ENCODE measurements at places on chromosomes 1 and 21.
A peak's percentile ranks its signal among the peaks of the same experiment; 100 is the strongest.

GRCh38 chr1:247552231-247552630 lies 3.3 kb downstream of the GCSAML start:
- DNase-seq: no peak

GRCh38 chr1:95080879-95081278 lies 8.1 kb upstream of the ALG14 start:
- no peak for DNase-seq

DNA sequence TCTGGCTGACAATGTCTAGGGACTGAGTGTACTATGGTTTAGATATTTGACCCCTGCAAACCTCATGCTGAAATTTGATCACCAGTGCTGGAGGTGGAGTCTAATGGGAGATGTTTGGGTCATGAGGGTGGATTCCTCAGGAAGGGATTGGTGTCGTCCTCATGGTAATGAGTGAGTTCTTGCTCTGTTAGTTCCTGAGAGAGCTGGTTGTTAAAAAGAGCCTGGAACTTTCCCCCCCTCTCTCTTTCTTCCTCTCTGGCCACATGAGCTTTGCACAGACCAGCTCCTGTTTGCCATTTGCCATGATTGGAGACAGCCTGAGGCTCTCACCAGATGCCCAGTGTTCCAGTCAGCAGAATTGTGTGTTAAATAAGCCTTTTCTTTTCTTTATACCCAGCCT lies 36.6 kb upstream of the CNIH3 start:
- no peak for DNase-seq

GRCh38 chr1:13543451-13544220 lies 29.8 kb upstream of the LRRC38 start:
- DNase-seq: no peak

- no peak for DNase-seq
These were observed 119.0 kb upstream of the NFIA start for GRCh38 chr1:60963167-60963940.

GRCh38 chr1:214215583-214215982 lies 65.4 kb upstream of the SMYD2 start:
- DNase-seq: no peak

GRCh38 chr1:106944721-106945120 lies 111.8 kb upstream of the PRMT6 start:
- no peak for DNase-seq

- DNase-seq: no peak
These were observed 1.3 kb upstream of the DNAJC16 start for GRCh38 chr1:15525050-15526020.

- peak; percentile 70 for DNase-seq
These were observed 9.9 kb downstream of the TOR1AIP2 start for GRCh38 chr1:179867493-179868330.

DNA sequence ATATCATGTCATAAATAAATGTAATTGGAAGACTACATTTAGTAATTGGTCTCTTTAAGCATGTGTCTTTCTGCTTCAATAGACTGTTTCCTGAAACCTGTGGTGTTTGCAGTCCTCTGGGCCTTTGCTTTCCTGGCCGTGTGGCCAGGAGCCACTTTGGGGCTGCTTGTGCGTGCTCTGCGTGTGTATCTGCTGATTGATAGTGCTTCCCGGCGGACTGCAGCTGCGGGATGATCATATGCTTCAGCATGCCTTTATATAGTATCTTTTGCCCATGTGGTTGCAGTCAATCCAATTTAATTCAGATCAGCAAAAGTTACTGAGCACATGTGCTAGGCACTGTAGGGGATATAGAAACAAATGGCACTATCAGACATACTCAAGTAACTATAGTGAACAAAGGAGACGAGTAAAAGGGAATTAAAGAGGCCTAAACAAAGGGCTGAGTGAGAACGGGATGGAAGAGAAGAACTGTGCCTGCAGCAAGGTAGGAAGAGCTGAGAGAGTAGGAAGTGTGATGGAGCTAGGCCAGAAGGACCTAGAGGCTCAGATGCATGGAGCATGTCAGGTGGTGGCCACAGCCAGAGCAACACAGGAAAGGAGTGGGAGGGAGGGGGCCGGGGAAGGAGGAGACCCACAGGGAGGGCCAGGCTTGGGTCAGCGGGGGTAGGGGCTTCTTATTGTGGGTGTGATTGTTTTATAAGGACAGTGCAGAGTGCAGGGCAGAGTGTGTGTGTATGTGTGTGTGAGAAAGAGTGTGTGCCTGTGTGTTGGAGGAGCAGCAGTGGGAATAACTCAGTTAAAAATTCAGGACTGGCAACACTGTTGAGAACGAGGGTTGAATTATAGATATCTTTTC lies 27.2 kb upstream of the TTF2 start:
- no peak for DNase-seq

DNA sequence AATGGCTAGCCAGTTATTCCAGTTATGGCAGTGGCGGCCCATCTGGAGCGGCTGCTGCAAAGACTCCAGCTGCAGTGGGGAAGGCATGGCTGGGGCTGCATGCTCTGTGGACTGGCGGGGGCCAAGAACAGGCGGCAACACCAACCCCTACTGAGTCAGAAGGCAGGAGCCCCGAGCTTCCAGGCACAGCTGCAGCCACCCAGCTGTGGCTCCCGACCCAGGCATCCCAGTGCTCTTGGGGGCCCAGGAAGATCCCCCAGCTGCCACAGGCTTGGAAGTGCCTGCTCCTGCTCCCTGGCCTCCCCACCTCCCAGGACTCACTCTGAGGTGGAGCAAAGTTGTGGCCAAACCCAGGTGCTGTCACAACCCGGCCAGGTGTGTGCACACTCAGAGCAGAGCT lies 317.0 kb upstream of the RRP15 start:
- no peak for DNase-seq

DNA sequence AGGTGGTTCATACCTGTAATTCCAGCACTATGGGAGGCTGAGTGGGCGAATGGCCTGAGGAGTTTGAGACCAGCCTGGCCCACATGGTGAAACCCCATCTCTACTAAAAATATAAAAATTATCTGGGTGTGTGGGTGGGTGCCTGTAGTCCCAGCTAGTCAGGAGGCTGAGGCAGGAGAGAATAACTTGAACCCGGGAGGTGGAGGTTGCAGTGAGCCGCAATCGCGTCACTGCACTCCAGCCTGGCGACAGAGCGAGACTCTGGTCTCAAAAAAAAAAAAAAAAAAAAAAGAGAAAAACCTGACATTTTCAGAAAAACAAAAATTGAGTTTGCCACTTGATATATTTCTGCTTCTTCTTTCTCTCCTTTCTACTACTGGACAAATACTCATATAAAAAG lies 24.3 kb downstream of the CA6 start:
- no peak for DNase-seq

DNA sequence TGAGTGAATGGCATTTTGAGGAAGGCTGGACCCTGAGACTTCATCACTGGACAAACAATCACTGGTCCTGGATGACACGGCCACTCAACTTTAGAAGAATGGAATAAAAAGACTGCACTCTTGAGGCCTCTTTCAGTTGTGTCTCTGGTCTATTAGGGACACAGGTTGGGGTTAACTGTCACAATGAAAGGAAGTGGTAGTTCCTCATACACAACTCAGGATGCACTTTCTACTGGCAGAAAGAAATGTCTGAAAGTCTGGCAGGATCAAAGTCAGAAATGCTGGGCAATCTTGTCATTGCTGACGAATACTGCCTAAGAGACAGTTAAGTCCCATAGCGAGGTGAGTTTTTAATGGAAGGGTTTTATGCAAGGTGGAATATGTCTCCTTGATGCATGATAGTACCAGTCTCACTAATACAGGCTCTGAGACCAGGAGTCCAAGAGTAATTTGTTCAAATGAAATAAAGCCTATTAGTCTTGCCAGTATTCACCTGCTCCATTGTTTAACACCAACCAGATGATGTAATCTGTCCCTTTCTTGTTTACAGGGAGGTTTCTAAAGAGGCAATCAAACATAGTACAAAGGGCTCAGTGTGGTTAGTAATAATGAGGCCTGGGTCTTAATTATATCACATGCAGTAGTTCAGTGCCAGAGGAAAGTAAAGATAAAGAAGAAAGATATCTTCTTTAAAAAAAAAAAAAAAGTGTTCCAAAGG lies 11.2 kb upstream of the RRP15 start:
- DNase-seq: no peak

DNA sequence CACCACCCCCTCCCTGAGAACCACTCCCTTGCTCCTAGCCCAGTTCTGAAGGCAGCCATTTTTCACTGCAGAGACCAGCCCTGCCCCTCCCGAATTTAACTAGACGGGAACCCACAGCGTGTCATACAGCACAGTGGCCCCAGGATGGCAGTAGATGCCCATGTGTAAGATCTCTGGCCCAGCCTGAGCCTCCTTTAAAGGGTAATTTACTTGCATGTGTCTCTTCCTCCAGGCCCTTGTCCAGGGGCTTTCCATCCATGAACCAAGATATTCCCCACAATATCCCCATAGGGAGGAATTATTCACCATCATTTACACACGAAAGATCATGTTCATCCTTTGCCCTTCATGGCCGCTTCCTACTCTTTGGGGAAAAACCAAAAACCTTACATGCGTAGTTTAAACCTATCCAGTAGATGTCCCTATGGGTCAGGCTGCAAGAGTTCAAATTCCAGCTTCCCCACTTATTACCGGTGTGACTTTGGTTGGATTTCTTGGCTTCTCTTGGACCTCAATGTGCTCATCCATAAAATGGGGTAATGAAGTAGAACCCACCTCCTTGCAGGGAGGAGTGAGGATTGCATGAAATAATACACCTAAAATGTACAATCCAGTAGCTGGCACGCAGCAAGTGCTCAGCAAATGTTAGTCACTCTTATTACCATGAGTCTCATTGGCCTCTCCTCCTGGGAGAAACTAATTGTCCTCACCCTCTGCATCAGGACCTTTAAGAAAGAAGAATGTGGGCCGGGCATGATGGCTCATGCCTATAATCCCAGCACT lies 4.0 kb upstream of the LACTBL1 start:
- peak; percentile 37 for DNase-seq

DNA sequence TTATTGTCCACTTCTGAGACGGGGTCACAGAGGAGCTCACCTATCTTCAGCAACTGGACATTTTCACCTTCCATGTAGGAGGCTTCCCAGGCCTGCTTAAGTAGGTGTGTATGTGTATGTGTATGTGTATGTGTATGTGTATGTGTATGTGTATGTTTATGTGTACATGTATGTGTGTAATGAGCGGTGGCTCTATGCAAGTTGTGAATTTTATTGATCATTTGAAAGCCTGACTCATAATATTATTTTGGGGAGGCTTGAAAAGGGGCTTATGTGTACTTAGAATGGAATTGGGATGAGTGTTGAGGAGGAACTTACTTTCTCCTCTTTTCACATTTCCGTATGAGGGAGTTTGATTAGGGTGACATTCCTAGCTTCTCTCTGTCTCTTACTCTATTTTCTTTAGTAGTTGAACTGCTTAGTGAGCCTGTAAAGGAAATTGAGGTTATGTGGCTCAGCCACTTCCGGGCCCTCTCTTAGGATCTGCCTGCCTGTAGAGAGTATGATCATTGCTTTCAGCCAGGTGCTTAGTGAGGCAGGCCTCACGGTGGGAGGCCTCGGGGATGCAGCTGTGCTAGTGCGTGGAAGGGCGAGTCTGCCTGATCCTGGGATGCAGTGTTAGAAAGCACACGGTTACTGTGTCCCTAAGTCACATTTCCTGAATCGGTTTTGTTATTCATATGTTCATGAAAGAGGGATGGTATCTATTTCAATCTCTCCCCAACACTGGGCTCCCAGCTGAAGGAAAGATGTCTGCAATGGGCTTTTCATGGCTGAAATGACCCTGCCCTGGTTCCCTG lies 61.0 kb downstream of the IER5 start:
- DNase-seq: peak; percentile 90

GRCh38 chr21:37932936-37933335 lies 16.7 kb upstream of the KCNJ6 start:
- no peak for DNase-seq

GRCh38 chr1:178011465-178011828 lies 41.6 kb upstream of the SEC16B start:
- no peak for DNase-seq

DNA sequence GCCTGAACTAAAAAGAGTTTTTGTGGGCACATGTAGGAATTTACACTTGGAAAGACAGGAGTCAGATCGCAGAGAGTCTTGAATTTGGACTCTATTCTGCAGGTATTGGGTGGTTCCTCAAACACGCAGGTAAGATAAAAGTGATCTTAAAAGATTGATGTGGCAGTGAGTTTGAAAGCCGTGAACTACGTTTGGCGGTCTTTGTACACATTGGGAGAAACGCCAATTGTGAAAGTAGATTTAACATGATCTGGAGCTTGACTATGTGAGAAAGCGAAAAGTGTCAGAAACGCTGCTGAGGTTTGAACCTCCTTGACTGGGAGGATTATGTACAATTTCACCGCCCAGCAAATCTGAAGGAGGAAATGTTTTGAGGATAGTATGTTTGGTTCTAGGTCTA lies 1.5 kb upstream of the PPP2R5A start:
- DNase-seq: no peak

DNA sequence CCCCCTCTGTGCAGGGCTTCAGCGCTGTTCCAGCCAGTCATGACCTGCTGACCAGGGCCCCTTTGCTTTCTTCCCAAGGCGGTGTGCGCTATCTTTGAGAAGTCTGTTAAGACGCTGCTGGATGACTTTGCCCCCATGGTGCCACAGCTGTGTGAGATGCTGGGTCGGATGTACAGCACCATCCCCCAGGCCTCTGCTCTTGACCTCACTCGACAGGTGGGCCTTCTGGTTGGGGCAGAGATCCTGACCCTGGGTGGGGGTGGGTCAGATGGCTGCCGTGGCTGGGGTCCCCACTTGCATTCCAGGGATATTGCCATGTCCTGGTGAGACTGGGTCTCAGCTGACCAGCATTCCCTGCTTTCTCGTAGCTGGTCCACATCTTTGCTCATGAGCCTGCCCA lies 9.0 kb upstream of the DPH2 start:
- DNase-seq: no peak

DNA sequence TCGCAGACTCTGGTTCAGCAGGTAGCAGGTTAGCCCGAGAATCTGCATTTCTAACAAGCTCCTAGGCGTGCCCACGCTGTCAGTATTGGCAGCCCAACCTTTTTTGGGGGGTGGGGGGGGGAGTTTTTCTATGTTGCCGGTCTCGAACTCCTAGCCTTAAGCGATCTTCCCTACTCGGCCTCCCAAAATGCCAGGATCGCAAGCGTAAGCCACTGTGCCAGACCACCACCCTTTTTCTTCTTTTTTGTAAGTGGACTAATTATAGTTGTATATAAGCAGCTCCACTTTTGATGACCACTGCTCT lies 480 bp upstream of the MIS18A start:
- no peak for DNase-seq

- DNase-seq: no peak
These were observed 442.3 kb downstream of the PLPP3 start for GRCh38 chr1:56137090-56137489.

GRCh38 chr1:227947386-227947675 lies 401 bp downstream of the WNT9A start:
- no peak for DNase-seq

Data from thymus (tissue), 14 donors.